ENCODE measurements at places on chromosomes 5 and 9. TPM values are rescaled to one million over a fixed set of nuclear protein-coding genes. Genes with fewer than 3 reads are reported as not detected.

The CENPP gene
- 1.8 TPM for total RNA-seq

The IFNB1 gene
- not detected for total RNA-seq

The WHRN gene
- total RNA-seq, result 1.9 TPM

The ZNF366 gene
- total RNA-seq, result 33.7 TPM
